NCI-H345 (cell line): ENCODE measurements at places on chromosomes 16 and 17.

DNA sequence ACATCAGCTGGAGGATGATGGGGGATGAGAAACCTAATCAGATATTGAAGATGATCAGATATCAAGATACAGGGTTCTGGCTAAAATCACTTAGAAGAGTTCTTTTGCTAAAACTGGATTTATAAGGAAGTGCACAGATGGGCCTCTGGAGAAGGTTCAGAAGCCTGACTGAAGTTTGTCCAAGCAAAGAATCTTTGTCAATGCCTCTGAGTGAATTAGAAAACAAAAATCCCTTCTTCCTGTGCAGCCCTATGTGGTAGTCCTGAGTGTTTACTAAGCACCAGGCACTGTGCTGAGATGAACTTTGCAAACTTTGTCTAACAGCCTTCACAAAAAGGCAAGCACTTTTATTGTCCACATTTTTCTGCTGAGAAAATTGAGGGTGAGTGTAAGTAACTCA, 11.4 kb upstream of the CENPV start:
- no peak for DNase-seq

DNA sequence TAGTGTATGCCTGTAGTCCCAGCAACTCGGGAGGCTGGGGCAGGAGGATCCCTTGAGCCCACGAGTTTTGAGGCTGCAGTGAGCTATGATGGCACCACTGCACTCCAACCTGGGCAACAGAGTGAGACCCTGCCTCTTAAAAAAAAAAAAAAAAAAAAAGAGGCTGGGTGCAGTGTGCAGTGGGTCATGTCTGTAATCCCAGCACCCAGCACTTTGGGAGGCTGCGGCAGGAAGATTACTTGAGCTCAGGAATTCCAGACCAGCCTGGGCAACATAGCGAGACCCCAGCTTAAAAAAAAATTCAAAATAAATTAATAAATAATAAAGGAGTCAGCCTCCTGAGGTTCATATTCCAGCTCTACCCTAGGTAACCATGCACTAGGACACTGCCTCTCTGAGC, 9.6 kb upstream of the CNOT1 start:
- DNase-seq: no peak

DNA sequence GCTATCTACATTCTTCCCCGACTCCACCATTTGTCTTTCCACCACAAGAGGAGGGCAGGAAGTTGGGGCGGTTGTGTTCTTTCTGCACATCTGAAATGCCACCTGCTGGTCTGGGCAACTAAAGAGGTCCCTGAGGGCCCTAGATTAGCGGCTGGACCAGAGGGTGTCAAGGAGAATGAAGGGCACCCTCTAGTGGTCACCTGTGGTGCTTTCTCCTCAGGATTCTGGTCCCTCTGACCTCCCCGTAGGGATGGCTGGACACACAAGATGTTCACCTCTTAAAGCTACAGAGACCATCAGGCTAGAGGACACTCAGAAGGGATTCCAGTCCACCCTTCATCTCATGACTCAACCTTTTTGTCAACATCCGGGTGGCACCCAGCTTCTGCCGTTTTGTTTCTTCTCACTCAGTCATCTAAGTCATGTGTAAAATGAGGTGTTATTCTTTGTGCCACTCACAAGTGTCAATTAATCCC, 2.9 kb upstream of the SCIMP start:
- DNase-seq: peak; percentile 45

GRCh38 chr16:2859686-2860265, 1.8 kb upstream of the PRSS22 start:
- DNase-seq: no peak

- DNase-seq: peak; percentile 61
These were observed 13.2 kb upstream of the AURKB start for GRCh38 chr17:8223356-8224126.

DNA sequence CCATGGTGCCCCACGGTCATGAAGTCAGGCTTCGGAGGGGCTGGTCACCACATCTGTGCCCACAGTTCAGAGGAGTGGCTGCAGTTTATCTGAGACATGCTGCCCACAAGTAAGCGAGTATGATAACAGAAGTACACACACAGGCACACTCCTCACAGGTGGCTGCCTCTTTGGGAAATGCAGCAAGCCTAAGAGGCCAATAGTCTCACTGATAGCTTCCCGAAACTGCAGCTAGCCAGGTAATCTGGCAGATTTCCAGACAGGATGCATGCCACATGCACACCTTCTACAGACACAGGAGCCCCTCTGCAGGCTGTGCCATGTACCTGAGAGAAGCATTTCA, 12.6 kb upstream of the GFOD2 start:
- no peak for DNase-seq

DNA sequence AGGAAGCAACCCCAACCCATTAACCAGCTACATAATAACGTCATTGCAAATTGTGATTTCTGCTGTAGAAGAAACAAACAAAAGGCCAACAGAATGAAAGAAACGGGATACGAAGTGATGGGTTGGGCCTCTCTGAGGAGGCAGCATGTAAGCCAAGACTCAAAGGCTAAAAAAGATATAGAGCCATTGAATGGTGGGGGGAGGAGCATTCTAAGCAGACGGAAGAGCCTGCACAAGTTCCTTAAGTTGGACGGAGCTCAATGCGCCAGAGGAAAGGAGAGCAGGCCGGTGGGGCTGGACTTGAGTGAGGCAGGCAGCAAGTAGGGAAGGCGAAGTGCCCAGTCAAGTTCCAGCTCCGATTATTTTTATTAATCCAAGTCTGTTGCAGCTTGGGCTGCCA, 160.3 kb downstream of the SHISA9 start:
- no peak for DNase-seq

DNA sequence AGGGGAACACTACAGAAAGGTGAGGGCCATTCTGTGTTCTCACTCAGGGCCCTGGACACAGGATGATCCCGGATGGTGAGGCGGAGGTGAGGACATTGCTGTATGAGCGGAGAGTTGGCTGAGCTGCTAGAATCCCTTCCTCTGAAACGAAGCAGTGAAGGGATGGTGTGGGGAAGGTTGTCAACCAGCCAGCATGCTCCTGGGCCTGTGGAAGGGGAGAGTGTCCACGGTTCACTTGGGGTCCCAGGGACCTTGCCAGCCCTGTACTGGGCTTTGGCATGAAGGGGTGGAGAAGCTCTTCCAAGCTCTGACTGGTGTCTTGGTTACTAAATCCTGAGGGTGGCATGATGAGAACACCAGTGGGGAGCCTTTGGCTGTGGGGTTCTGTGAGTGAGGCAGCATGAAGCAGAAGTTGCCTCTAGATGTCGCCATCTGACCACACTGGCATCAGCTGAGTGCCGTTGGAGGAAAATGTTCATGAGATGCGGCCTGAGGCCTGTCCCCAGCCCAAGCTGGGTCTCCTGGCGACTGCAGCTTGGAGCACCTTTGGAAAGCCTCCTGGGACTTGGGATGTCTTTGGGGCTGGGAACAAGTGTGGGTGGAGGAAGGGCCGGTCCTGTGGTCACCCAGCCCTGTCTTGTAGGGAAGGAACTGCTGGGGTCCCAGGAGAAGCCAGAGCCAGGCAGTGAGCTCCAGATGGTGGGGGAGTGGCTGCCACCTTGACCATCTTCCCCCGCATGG, 14.8 kb downstream of the PDP2 start:
- peak; percentile 7 for DNase-seq
